Stimulated activated CD4-positive, alpha-beta T cell treated with anti-CD3 and anti-CD28 coated beads, Interleukin-1b, Interleukin-23, amount 100 ng/mL, for 1 hour (primary cell): ENCODE measurements at places on chromosomes 5 and 9.

GRCh38 chr5:147474140-147474539 lies 35.7 kb downstream of the DPYSL3 start:
- DNase-seq: no peak

DNA sequence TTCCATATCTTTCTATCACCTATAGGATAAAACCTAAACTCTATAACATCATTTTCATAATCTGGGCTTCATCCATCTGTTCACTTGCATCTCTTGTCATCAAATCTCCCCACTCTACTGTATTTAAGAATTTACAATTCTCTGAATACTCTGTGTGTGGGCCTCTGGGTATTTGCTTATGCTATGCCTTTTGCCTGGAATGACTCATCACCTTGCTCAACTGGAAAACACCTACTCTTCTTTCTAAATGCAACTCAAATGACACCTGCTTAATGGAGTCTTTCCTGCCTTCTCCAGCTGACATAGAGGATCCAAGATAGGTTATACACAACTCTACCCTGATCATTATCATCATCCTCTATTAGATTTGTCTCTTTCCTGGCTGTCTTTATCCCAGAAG lies 421.7 kb downstream of the SPATA31D1 start:
- no peak for DNase-seq

DNA sequence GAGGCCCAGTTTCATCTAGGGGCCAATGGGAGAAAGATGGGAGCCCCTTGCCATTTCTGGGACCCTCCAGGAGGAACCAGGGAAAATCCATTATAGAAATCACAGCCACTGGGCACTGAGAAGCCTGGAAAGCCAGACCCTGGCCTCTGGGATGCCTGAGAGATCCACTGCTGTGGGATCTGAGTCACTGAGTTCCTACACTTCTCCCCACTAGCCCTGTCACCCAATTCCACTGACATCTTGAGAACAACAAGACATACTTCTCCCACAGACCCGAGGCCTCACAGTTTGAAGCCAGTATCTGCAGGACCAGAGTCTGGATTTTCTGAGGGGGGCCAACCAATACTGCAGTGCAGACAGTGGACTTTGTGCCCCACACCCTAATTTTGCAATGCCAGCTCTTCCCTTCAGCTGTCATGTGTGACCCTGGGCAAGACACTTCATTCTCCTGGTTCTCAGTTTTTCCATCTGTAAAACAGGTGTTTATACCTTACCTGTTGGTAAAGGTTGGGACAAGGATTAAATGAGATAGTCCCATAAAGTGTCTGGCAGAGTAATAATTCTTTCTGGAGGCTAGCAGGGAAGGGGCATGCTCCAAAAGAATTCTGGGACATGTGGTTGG lies 46.5 kb downstream of the CXXC5 start:
- no peak for DNase-seq

DNA sequence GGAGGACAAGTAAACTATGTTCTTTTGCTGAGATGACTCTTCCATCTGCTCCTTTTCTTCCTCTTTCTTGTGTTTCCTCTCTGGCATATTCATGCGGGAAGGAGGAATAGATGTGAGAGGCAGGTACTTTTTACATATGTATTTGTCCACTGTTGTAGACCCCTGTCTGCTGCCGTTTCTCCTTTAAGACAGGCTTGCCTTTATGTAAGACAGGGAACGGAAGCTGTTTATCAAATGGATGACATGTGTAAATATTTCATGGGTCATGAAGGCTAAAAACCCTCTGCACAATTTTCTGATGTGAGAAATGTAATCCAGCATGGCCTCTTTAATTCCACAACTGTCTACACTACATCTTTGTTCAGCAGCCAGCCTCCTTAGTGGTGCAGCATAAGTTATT lies 1525.5 kb upstream of the NUDT12 start:
- DNase-seq: no peak

DNA sequence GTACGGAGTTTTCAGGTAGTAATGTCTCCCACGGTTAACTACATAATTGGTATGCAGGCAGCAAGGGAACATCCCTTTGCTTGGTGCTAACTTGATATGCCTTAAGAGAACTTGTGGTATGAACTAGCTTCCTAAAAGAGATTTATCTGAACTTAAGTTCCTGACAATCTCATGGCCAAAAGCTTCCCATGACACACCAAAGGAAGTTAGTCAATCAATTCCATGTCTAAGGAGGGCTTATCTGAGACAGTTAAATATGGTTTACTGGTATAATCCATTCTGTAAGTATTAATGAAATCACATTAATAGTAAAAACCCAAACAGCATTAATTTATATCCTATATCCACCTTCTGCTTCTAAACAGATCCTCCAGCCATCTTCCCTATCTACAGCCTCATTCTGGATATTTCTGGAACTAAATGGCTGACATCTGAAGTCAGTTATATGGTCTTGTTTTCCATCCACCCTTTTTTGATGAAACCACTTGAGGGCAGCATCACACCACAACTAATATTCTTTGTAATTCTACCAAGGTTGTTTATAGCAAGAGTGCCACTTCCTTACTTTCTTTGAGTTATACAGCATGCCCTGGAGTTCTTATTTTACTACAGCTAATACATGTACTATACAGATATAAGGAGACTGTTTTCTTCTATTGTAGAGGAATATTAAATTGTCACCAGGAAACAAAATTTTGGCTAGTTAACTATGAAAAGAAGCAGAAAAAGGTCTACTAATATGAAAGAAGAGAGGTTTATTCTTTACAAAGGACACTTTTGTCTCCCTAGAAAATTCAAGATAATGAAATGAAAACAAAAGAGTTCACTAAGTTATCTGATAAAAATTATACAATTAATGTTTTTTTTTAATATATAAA lies 34.7 kb downstream of the SHOC1 start:
- peak; percentile 9 for DNase-seq

DNA sequence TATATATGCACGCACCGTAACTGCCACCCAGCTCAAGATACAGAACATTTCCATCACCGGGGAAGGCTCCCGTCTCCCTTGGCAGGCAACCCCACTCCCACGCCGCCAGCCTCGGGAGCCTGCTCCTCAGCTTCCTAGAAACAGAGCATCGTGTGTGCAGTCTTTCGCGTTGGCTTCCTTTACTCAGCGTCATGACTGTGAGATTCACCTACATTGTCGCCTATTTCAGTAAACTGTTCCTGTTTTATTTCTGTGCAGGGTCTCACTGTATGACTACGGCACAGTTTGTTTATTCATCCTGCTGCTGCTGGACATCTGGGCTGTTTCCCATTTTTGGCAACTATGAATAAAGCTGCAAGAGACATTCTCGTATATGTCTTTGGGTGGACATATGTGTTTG lies 90.7 kb downstream of the STK10 start:
- no peak for DNase-seq

- no peak for DNase-seq
Observed at GRCh38 chr5:125011014-125011413, 264.6 kb upstream of the ZNF608 start.

DNA sequence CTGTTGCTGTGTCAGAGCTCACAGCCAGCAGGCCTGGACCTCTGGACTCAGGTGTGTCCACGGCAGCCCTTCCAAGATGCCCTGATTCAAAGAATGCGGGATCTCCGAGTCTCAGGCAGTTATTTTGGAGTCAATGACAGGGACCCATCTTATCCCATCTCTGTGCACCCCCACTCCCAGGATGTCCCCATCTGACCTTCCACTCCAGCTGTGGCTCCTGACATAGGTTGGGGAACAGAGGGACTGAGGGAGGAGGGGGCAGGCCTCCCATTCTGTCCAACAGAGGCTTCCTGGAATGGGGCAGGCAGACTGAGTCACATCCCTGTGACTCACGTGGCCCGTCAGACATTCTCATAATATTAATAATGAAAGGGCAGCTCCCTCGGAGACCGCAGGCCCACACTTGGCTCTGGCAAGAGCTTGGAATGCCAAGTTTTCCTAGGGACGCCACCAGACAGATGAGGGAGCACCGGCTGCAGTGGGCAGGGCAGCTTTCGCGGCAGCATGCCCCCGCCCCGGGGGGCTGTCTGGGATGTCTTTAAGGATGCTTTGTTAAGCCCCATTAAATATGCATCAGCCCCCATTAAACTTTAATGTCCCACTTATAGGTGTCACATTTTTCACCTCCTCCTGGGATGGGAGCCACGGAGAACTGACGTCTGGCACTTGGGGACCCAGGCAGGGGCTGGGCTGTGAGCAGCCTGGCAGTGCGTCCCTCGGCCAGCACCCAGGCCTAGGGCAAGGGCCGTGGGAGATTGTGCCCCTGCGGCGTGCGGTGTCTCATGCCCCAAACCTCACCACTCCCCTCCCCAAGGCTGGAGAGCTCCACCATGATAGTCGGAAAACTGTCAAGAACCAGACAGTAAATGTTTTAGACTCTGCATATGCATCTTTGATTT lies 23.6 kb upstream of the FIBCD1 start:
- DNase-seq: no peak
